ENCODE measurements at places on chromosomes 2 and 18.
A peak's percentile ranks its signal among the peaks of the same experiment; 100 is the strongest.

GRCh38 chr18:79436556-79437275, 41.0 kb downstream of the NFATC1 start:
- no peak for DNase-seq

DNA sequence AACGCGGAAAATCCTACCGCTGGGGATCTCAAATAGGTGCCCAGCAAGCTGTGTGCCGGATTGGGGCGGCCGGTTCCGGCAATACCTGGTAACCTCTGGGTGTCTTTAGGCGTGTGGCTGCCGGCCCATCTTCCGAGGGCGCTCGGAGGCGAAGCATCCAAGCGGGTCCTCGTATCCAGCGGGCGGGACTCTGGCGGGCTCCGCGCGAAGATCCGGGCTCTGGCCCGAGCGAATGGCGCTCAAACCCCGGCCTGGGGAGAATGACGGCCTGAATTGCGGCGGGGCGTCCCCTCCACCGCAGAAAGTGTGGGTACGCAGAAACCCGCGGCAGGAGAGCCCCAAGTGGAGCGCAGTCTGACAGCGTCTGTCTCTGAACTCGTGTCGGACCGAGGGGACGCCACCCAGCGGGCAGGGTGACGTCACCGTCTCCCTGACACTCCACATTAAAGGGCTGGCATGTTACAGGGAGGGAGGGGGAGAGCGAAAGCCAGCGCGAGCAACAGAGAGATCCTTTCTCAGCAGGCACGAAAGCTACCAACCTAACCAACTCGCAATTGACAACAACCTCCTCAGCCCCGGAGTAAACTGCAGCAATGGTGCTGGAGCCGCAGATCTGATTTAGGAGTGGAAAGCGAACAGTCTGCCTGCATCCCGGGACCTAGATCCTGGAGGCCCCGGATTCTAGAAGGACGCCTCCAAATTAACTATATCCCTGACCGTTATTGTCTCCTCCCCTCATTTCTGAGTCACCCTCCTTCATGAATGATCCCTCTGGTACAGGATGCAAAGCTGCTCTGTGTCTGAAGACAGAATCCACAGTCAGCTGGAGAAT, at the start of gene SKOR2:
SKOR2 (minus strand) TSS at position 372 of the 832 bp plus-strand sequence. CDS start 2,477 bp downstream, outside the sequence.
- peak; percentile 62 for DNase-seq

DNA sequence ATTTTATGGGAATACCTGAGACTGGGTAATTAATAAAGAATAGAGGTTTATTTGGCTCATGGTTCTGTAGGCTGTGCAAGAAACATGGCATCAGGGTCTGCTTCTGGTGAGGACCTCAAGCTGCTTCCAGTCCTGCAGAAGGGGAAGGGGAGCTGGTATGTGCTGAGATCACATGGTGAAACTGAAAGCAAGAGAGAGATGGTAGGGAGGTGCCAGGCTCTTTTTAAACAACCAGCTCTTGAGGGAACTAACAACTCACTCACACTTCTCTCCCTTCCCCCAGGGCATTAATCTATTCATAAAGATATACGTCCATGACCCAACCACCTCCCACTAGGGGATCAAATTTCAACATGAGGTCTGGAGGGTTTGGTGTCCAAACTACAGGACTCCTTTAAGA, 40.1 kb downstream of the AGPS start:
- DNase-seq: no peak

- DNase-seq: no peak
Measured at GRCh38 chr18:70334728-70335329, 46.0 kb downstream of the SOCS6 start.

DNA sequence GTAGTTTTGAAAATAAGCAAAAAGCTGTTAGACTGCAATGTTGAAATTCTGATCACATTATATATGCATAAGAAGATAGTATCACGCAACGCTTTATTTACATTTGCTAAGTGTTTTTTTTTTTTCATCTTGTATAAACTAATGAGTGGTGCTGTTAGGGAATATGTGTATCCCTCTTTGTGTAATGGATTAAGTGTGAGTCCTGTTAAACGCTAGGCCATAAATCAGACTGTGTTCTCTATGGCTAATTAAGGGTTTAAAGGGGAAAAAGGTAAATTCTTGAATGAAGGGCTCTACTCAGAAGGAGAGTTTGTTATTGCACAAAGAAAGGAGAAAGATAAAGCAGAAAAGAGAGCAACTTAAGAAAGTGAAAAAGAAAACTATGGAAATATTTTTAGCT, 4.8 kb upstream of the ASXL3 start:
- DNase-seq: no peak

- no peak for DNase-seq
Measured at GRCh38 chr18:26483633-26484032, 64.7 kb downstream of the KCTD1 start.

DNA sequence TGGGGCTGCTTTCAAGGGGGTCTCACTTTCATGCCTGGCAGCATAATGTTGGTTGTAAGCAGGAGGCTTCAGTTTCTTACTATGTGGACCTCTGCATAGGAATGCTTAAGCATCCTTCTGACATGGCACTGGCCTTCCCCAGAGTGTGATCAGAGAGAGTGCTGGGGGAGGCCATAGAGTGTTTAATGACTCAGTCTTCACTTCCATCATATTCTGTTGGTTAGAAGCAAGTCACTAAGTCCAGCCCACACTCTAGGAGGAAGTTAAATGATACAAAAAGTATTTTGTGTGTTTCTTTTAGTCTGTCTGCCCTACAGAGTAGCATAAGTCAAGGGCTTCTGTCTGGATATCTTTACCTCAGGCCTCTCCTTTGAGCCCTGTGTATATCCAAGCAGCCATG, 64.9 kb downstream of the GALNT1 start:
- DNase-seq: no peak

DNA sequence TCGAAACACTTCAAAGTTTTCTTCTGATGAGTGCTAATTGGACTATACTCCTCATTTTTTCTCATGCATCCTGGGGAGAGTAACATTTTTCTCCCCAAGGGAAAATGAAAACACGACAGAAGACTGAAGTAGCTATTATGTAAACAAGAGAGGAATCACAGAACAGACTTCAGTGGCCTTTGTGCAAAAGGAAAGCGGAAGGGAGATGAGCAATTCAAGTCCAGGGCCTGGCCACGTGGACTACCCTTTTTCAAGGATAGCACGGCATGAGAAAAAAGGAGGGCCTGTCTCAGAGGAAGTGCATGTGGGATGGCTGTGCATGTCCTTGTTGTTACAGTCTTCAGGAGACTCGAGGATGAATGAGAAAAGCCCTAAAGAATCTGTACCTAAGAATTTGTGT, 43.8 kb upstream of the KCNE4 start:
- DNase-seq: no peak

DNA sequence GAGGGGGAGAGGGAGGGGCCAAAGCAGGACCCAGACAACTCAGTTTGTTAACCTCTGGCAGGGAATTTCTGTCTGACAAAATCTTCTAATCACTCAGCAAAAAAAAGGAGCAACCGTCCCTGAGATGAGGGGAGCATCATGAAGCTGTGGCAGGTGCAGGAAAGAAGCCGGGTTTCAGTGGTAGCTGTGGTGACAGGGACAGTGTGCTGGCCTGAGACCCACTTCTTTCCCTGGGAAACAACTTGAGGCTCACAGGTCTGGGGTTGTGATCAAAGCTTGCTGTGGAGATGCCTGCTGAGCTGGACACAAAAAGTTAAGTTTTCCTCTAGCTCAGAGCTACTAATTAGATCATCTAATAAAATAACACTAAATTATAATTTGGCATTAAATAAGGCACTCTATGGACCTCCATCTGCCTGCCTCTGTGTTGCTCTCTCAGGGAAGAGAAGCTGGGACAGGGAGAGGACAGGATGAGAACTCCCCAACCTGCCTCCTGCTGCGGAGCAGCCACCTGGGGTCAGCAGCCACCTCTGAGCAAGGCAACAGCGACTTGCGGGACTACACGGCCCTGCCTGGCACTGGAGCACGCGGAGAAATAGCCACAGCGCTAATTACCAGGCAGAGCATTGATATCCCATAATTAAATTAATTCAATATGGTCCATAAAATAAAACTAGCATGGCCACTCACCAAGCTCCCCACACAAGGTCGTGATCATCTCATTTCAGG, 104.6 kb upstream of the TEX51 start:
- DNase-seq: no peak

DNA sequence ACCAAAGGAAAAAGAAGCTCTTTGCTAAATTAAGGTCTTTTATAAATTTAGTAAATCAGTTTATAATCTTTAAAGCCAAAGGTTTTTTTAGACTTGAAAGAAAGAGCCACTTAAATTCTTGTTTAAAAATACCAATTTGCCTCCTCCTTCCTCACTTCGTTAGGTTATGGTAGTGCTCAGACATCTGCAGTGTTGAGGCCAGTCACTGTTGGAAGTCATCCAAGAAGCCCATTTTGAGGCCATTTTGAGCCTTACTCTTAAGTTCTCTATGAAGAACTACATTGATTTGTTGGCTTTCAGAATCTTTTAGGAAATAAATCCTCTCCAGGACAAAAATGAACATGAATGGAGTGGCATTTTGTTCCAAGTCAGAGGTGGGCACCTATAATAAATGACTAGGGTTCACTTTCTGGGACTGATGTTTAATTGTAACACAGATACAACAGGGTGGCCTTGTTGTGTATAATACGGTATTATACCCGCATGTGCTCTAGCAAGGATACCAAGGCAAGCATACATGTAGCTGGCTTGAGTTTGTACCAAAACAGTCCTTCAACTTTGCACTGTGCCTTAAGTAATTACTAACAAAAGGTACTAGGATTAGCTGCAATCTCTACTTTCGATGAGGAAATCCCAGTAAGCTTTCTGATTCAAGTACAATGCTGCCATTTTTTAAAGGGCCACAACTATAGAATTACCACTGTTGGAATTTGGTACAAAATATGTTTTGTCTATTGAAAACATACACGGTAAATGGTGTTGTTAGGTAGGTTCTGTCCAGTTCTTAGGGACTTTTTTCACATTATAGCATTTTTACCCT, 22.8 kb downstream of the SLC66A3 start:
- no peak for DNase-seq

- DNase-seq: no peak
Measured at GRCh38 chr2:11669454-11670291, at the start of gene NTSR2. Gene NTSR2 (minus strand): TSS chr2:11670195. CDS start chr2:11670129, 66 bp downstream.

- no peak for DNase-seq
Measured at GRCh38 chr18:48679236-48679635, 140.4 kb downstream of the CTIF start.

GRCh38 chr2:46320141-46320567, 22.9 kb downstream of the EPAS1 start:
- DNase-seq: no peak

DNA sequence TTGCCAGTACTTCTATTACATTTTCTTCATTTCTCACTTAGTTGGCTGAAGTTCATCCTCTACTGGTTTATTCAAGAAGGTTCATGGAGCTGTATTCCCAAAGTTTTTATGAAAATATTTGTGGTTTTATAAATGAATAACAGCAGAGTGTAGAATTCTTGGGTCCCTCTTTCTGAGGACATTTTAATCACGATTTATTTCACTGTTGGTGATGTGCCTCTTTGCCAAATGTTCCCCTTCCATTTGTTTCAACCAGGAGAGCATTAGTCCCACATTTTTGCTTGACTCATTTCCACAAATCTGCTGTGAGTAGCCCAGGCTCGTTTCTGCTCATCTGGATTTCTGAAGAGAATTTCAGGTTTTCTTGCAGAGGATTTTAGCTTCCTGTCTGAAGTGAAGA, 20.8 kb downstream of the COPS7B start:
- DNase-seq: no peak

- DNase-seq: no peak
Measured at GRCh38 chr2:8121022-8121825, 560.6 kb upstream of the ID2 start.

- no peak for DNase-seq
Measured at GRCh38 chr2:146978577-146979555, 866.0 kb upstream of the ACVR2A start.

DNA sequence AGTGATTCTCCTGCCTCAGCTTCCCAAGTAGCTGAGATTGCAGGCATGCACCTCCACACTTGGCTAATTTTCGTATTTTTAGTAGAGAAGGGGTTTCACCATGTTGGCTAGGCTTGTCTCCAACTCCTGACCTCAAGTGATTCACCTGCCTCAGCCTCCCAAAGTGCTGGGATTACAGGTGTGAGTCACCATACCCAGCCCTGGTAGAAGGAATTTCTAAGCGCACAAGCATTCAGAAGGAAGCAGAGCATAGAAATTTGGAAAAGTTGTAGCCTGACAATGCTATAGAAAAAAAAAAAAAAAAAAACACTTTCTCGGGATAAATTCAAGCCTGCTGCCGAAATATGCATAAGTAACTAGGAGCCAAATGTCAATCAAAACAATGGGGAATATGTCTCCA, 249.4 kb downstream of the GRB14 start:
- DNase-seq: no peak

DNA sequence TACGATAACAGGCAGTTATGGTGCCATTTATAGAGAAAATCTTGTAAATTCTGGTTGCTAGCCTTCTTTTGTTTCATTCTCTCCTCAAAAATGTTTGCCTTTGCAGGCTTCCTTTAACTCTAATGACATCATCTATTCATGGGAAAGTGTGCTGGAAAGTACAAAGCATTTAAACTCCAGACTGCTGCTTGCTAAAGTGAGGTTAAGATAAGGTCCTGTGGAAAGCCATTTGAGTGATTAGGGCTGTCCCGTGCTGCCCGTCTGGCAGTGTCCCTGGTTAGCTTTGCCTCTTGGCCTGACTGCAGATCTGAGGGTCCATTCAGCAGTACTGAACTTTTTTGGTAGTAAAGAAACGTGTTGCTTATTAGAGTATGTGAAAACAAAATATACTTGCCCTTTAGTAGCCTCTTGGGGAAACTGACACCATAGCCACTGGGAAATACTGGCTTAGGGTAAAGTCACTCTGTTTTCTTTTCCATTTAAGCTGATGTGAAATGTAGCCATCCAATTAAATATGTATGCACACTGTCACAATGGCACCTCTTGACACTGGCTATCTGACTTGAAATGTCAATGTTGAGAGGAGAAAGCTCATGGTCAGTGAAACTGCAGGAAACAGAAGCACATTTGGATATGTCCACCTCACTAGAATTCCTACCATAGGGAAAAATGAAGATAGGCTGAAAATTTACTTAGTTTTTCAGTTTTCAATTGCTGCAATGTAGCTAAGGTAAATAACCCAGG, 321.5 kb downstream of the SLC8A1 start:
- DNase-seq: no peak

DNA sequence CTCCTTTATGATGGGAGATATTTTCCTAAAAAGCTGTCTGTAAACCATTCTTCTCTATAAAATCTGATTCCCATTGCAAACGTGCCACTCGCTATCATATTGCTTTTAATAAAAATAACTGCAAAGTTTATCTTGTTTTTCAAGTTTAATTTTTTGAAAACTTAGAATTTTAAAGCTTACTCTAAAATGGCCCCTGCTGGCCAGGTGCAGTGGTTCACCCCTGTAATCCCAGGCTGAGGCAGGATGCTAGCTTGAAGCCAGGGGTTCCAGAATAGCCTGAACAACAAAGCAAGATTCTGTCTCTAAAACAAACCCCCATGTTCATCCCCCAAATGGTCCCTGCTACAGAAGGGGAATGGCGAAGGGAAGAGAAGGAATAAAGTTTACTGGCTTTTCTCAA, 25.6 kb downstream of the CNRIP1 start:
- DNase-seq: no peak

GRCh38 chr2:33804155-33804554, 205.1 kb upstream of the FAM98A start:
- DNase-seq: no peak
